Retina (tissue), 1 donor: ENCODE measurements at places on chromosomes 12 and 14.

DNA sequence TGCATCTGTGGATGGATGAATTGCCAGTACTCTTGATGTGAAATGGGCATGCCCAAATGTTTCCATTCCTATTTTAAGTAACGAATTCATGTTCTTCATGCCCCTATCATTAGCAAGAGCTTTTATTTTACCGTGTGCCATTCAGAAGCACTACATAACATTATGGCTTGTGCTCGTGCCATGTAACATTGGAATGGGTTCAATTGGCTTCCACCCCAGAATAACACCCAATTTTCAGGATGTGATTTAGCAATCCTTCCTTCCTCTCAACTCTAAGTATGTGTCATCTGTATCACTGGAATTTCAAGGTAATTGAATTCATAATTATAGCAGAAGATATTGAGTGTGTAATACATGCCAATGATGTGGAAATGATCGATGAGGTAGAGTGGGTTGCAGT, 145.8 kb upstream of the TMPO start:
- no peak for DNase-seq

DNA sequence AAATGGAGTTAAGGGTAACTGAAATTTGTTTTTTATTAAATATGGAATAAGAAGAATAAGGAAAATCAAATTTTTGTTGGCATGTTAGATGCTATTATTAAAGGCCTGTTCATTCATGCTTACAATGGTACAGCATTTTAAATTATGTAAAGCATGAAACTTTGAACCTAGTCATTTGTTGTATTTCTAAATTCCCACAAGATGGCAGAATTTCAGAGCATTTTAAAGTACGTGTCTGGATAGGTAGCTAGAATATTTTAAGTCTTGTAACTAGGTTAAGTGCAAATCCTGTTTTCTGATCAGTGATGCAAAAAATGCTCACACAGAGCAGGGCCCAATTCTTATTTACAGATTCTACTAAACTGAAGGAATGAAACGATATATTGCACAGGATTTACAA, 585.6 kb upstream of the MIS18BP1 start:
- peak; percentile 16 for DNase-seq

DNA sequence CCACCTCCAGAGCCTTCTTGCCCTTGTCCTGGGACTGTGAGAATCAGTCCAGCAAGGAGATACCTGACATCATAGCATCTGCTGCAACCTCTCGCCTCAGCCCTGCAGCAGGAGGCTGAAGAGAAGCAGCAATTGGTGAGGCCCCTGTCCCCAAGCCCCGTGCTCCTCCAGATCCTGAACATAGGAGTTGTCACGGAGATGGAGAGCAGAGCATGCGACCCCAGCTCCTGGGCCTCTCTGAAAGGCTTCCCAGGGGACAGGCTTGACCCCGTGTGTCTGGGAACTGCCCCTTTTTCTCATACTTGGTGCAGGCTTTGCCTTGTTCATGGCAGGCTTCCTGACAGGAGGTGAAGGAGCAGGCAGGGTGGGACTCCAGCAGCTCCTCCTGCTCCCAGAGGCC, 127.7 kb upstream of the PZP start:
- DNase-seq: no peak

DNA sequence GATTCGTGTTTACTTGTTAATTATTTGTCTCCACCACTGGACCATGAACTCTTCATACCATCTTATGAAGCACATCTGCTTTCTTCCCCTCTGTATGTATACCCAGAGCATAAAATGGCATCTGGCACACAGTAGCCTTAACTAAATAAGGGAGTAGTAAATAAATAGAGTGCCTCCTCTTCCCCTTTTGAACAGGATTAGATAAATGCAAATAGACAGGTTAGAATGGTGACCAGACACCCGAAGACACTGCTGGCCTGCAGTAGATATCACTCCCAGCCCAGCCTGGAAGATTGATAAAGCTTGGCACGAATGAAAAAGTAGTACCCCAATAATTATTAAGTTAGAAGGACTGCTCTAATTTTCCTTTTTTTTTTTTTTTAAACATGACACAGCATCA, 6.9 kb downstream of the GALNT4 start:
- DNase-seq: no peak

DNA sequence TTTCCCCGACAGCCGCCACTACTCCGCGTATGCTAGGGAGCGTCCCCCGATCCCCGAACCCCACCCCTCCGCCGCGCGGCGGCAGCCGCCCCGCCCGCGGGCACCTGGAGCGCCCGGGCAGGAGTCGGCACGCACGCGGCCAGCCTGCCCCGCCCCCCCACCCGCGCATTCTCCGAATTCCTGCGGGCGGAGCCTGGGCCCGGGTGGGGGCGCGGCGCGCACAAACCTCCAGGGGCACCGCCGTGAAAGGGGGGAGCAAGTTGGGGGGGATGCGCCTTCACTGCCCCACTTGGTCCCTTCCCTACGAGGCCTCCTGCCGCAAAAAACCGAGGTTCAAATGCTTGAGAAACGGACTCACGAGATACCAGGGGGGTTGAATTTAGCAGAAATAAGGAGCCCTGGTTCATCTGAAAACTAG, 1.7 kb downstream of the AJUBA start:
- no peak for DNase-seq
